Stimulated activated CD4-positive, alpha-beta T cell treated with anti-CD3 and anti-CD28 coated beads, Interleukin-12 subunit alpha, Interleukin-12 subunit beta, amount 100 ng/mL, for 48 hours (primary cell): ENCODE measurements at places on chromosomes 6 and 20.

- DNase-seq, result peak; percentile 9
These were observed 511.8 kb upstream of the ZNF337 start for GRCh38 chr20:26208296-26209091.

GRCh38 chr6:37731888-37732287 lies 34.2 kb upstream of the MDGA1 start:
- DNase-seq, result peak; percentile 38

- no peak for DNase-seq
These were observed 875.4 kb upstream of the MAP3K7 start for GRCh38 chr6:91462241-91462640.

DNA sequence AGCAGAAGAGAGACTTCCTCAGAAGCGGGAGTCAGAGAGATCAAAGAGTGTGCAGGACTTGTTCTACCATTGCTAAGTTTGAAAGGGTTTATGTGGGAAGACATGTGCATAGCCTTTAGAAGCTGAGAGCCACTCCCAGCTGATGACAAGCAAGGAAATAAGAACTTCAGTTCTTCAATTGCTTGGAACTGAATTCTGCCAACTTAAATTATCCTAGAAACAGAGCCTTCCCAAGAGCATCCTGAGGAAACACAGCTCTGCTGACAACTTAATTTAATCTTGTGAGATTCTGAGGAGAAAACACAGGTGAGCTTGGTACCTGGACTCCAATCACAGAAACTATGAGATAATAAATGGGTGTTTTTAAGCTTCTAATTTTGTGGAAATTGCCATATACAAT lies 150.6 kb upstream of the OGFRL1 start:
- no peak for DNase-seq
